ENCODE measurements at places on chromosomes 5 and 9.

GRCh38 chr9:107949061-107949460 is 459.5 kb upstream of the KLF4 start:
- H3K27ac ChIP-seq: no peak overlapping the region
- no peak overlapping the region for H3K4me3 ChIP-seq
- no peaks in the 10 kb centered on the region for H3K27me3 ChIP-seq
- DNase-seq: no peak

DNA sequence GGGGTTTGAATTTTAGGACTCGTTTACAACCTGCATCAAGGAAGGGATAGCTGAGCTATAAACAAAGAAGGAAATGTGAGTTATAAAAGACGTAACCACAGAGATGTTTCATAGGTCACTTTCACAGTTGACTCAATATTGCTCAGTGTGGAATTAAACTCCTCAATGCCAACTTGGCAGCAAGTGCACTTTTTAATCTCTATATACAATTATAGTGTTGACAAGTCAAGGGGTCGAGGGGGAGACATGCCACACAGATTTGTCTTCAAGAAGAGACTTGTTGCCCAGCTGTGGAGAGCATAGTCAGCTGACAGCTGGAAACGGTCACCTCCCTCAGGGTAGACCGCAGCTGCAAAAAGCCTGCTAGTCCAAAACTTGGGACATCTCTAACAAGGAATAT is 163.4 kb upstream of the DMAC1 start:
- no peaks in the 10 kb centered on the region for H3K4me1 ChIP-seq
- H3K27me3 ChIP-seq: no peaks in the 10 kb centered on the region
- DNase-seq: no peak
- no peak overlapping the region for H3K27ac ChIP-seq
- H3K4me3 ChIP-seq: no peak overlapping the region
- no peaks in the 10 kb centered on the region for H3K36me3 ChIP-seq

GRCh38 chr5:67245259-67245846 is 48.8 kb upstream of the CD180 start:
- DNase-seq: no peak
- no peaks in the 10 kb centered on the region for H3K27me3 ChIP-seq
- no peak overlapping the region for H3K4me3 ChIP-seq
- no peaks in the 10 kb centered on the region for H3K36me3 ChIP-seq
- H3K27ac ChIP-seq: no peak overlapping the region
- H3K4me1 ChIP-seq: peaks cover 28% of the 10 kb centered on the region

- no peaks in the 10 kb centered on the region for H3K36me3 ChIP-seq
- DNase-seq: no peak
- no peak overlapping the region for H3K27ac ChIP-seq
- no peaks in the 10 kb centered on the region for H3K27me3 ChIP-seq
- no peak overlapping the region for H3K4me3 ChIP-seq
Observed at GRCh38 chr5:153168241-153168640, 322.2 kb upstream of the GRIA1 start.

DNA sequence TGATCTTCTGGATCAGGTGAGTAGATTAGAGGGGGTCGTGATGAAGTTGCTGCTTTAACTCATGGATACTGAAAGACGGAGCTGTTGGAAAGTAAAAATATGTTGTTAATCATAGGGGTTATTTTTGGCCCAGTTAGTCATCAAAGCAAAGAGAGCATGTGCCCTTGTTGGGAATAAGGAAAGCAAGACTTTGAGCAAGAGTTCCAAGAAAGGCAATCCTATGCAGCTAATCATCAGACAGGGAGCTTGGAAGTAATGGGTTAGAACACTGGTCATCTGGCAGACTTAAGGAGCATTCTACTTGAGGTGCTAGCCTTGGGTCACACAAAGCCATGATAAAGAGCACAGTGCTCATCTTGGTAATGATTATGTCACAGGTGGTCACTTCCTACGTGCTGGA is 18.3 kb downstream of the ASPN start:
- DNase-seq: no peak
- no peak overlapping the region for H3K4me3 ChIP-seq
- peak overlapping the region; percentile 85 for H3K27ac ChIP-seq

DNA sequence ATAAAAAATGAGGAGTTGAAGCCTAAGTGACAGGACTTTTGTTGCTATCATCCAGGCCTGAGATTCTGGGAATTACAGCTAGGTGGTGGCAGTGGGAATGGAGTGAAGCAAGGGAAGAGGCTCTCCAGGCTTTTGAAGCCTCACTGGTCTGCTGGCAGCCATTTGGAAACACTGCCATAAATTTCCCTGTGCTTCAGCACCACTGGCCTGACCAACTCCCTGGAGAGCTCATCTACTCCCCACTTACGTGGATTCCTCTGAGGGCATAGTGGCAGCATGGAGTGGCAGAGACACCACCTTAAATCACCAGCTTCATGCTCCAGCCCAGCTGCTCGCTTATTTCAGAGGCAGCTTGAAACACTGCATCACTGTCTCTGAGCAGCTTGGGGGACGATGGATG is 518.2 kb downstream of the TLR4 start:
- DNase-seq: no peak
- H3K4me3 ChIP-seq: no peak overlapping the region
- no peaks in the 10 kb centered on the region for H3K36me3 ChIP-seq
- no peaks in the 10 kb centered on the region for H3K4me1 ChIP-seq
- no peaks in the 10 kb centered on the region for H3K27me3 ChIP-seq

GRCh38 chr9:81682797-81683196 is 6.5 kb downstream of the TLE1 start:
- no peaks in the 10 kb centered on the region for H3K27me3 ChIP-seq
- DNase-seq: no peak
- no peak overlapping the region for H3K27ac ChIP-seq
- no peak overlapping the region for H3K4me3 ChIP-seq

- no peak overlapping the region for H3K27ac ChIP-seq
- H3K27me3 ChIP-seq: no peaks in the 10 kb centered on the region
- H3K4me1 ChIP-seq: no peaks in the 10 kb centered on the region
- no peaks in the 10 kb centered on the region for H3K36me3 ChIP-seq
- DNase-seq: no peak
- no peak overlapping the region for H3K4me3 ChIP-seq
Observed at GRCh38 chr5:135740475-135740874, 94.0 kb upstream of the SLC25A48 start.

GRCh38 chr9:127389381-127390247 is 7.4 kb upstream of the SLC2A8 start:
- H3K4me3 ChIP-seq: no peak overlapping the region
- no peak for DNase-seq

GRCh38 chr5:123119334-123119986 is 30.4 kb downstream of the PRDM6 start:
- no peak overlapping the region for H3K4me3 ChIP-seq
- no peak for DNase-seq
- H3K36me3 ChIP-seq: no peaks in the 10 kb centered on the region

- peak overlapping the region; percentile 35 for H3K4me3 ChIP-seq
- no peak for DNase-seq
- no peak overlapping the region for H3K27ac ChIP-seq
- H3K27me3 ChIP-seq: no peaks in the 10 kb centered on the region
Observed at GRCh38 chr5:59587489-59588337, 305.8 kb downstream of the PDE4D start.

- H3K27me3 ChIP-seq: no peaks in the 10 kb centered on the region
- no peak for DNase-seq
- no peak overlapping the region for H3K4me3 ChIP-seq
- no peak overlapping the region for H3K27ac ChIP-seq
Observed at GRCh38 chr5:146400201-146400600, 46.9 kb upstream of the TCERG1 start.

DNA sequence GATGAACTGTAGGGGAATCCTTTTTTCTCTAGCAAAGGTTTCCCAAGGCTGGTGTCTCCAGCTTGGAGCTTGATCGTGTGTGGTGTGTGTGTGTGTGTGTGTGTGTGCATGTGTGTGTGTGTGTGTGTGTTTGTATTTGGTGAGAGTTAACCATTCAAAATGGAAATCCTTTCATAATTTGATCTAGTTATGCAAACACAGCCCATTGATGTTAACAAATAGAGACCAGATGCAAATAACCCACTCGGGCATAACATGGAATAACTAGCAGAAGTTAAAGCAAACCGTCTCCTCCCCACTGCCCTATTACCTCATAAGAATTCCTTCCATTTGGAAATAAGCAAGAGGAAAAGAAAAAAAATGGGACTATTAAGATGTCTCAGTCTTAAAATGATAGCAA is 24.9 kb upstream of the ZSWIM6 start:
- H3K27ac ChIP-seq: no peak overlapping the region
- H3K27me3 ChIP-seq: no peaks in the 10 kb centered on the region
- H3K36me3 ChIP-seq: no peaks in the 10 kb centered on the region
- no peak overlapping the region for H3K4me3 ChIP-seq
- DNase-seq: no peak
- peaks cover 7% of the 10 kb centered on the region for H3K4me1 ChIP-seq

- DNase-seq: no peak
- no peak overlapping the region for H3K27ac ChIP-seq
- no peaks in the 10 kb centered on the region for H3K36me3 ChIP-seq
- H3K4me1 ChIP-seq: no peaks in the 10 kb centered on the region
- H3K4me3 ChIP-seq: no peak overlapping the region
- H3K27me3 ChIP-seq: no peaks in the 10 kb centered on the region
Observed at GRCh38 chr5:98372351-98372750, 401.1 kb upstream of the RGMB start.

DNA sequence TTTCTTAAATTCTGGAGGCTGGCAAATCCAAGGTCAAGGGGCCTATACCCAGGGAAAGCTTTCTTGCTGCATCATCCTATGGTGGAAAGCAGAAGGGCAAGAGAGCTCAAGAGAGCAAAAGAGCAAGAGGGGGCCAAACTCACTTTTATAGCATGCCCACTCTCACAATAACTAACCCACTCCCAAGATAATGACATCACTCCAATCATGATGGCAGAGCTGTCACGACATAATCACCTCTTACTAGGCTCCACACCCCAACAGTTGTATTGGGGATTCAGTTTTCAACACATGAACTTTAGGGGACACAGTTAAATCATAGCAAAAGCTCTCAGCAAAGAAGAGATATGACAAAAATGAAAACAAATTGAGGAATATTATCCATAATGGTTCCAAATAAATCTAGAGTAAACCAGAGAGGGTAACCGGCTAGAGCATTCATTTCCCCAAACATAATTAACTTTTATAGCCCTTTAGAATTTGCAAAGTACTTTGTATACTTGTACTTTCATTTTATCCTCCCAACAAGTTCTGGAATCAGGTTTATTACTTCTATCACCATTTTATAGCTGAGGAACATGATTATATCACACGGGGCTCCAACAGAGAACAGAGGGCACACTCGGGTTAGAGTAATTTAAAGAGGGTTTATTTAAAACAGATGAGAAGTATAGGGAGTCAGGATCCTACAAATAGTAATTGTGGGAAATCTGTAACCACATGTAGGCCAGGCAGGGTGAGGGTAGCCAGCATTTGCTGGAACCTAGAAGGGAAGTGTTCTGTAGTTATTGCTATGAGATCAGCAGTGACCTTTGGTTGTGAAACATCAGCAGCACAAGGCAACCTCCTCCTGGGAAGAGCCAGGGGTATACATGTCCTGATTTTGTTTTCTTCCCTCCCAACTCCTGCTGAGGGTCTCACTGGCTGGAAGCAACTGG is 7.2 kb upstream of the TARS1 start:
- no peak overlapping the region for H3K27ac ChIP-seq
- H3K4me1 ChIP-seq: no peaks in the 10 kb centered on the region
- H3K27me3 ChIP-seq: peaks cover 2% of the 10 kb centered on the region
- no peak for DNase-seq
- H3K4me3 ChIP-seq: no peak overlapping the region
- no peaks in the 10 kb centered on the region for H3K36me3 ChIP-seq

DNA sequence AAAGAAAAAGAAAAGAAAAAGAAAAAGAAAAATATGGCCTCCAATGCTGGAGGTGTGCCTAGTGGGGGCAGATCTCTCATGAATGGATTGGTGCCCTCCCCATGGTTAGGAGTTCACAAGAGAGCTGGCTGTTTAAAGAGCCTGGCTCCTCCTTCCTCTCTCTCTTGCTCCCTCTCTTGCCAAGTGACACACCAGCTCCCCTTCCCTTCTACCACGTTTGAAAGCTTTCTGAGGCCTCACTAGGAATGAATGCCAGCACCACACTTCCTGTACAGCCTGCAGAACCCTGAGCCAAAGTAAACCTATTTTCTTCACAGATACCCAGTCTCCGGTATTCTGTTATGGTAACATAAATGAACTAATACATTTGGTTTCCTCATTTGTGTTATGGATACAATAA is 14.4 kb upstream of the GALNT10 start:
- no peaks in the 10 kb centered on the region for H3K36me3 ChIP-seq
- no peaks in the 10 kb centered on the region for H3K27me3 ChIP-seq
- DNase-seq: no peak
- H3K4me3 ChIP-seq: no peak overlapping the region
- peaks cover 6% of the 10 kb centered on the region for H3K4me1 ChIP-seq

All from tibial artery (tissue), 4 donors.